Activated CD4-positive, alpha-beta T cell treated with anti-CD3 and anti-CD28 coated beads for 36 hours (primary cell): ENCODE measurements at places on chromosomes 1 and 21. TPM values are rescaled to one million over a fixed set of nuclear protein-coding genes. Genes with fewer than 3 reads are reported as not detected.

GRCh38 chr1:243763806-243764205 lies 86.2 kb downstream of the AKT3 start:
- H3K4me3 ChIP-seq, result no peak overlapping the region
- no peaks in the 10 kb centered on the region for H3K36me3 ChIP-seq
- H3K4me1 ChIP-seq, result peaks cover 27% of the 10 kb centered on the region
- no peak for DNase-seq
- no peaks in the 10 kb centered on the region for H3K27me3 ChIP-seq
- H3K27ac ChIP-seq, result no peak overlapping the region

- H3K36me3 ChIP-seq, result no peaks in the 10 kb centered on the region
- H3K27me3 ChIP-seq, result peaks cover 4% of the 10 kb centered on the region
- H3K4me1 ChIP-seq, result no peaks in the 10 kb centered on the region
- no peak overlapping the region for H3K27ac ChIP-seq
- no peak overlapping the region for H3K4me3 ChIP-seq
- DNase-seq, result no peak
Measured at GRCh38 chr21:23699402-23699801, 1907.9 kb downstream of the MRPL39 start.

- peak; percentile 11 for DNase-seq
- H3K4me3 ChIP-seq, result no peak overlapping the region
- H3K36me3 ChIP-seq, result no peaks in the 10 kb centered on the region
- peak overlapping the region; percentile 65 for H3K27ac ChIP-seq
Measured at GRCh38 chr1:234957330-234958065, 171.1 kb downstream of the TOMM20 start.

DNA sequence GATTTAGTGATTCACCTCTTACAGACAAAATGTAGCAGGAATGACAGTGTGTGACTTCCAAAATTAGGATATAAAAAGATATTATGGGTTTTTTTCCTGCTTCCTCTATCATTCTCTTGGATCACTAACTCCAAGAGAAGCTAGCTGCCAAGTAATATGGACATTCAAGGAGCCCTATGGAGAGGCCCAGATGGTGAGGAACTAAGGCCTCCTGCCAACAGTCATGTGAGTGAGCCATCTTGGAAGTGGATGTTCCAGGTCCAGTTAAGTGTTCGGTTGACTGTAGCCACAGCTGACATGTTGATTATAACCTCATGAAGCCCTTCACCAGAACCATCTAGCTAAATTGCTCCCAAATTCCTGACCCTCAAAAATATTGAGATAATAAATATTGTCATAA lies 38.8 kb downstream of the CD160 start:
- no peak overlapping the region for H3K4me3 ChIP-seq
- H3K27me3 ChIP-seq, result no peaks in the 10 kb centered on the region
- peaks cover 29% of the 10 kb centered on the region for H3K36me3 ChIP-seq
- H3K4me1 ChIP-seq, result peaks cover 2% of the 10 kb centered on the region

- H3K27me3 ChIP-seq, result peaks cover 2% of the 10 kb centered on the region
- H3K36me3 ChIP-seq, result no peaks in the 10 kb centered on the region
- H3K4me1 ChIP-seq, result no peaks in the 10 kb centered on the region
Measured at GRCh38 chr1:48916130-48917069, 139.7 kb upstream of the BEND5 start.

GRCh38 chr1:93448983-93449804 lies 1.3 kb downstream of the FNBP1L start:
- peaks cover 15% of the 10 kb centered on the region for H3K4me1 ChIP-seq
- H3K36me3 ChIP-seq, result no peaks in the 10 kb centered on the region
- DNase-seq, result peak; percentile 10
- peak overlapping the region; percentile 83 for H3K4me3 ChIP-seq

DNA sequence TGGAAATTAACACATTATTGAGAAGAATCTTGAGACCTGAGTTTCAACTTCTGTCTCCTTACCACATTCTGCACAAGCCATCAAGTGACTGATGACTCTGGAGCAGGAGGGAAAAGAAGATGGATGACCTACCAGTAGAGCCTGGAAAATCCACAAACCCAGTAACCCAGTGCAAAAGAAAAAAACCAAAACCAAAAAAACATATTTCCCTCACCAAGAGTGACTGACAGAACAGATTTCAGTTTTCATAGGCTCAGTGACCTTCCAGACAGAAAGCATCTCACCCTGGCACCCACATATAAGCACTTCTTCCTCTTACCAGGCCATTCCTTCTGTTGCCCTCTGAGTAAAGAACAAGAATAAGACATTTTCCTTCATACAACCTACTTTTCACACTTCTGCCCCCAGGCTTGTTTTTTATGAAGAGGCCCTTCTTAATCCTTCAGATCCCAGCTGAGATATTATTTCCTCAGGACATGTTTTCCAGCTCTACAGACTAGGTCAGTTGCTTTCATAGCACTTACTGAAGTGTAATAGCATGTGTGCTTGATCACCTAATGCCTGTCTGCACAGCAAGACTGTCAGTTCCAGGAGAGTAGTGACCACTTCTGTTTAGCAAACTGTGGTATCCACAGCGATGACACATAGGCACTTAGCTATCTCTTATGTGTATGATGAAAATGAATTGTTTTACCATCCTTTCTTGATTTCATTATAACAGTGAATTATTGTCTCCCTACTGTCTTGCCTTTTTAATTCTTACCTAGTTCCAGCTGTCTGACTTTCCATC lies 4.0 kb downstream of the TSACC start:
- H3K36me3 ChIP-seq, result peaks cover 2% of the 10 kb centered on the region
- H3K27me3 ChIP-seq, result peaks cover 4% of the 10 kb centered on the region
- H3K4me3 ChIP-seq, result no peak overlapping the region
- no peak for DNase-seq

GRCh38 chr1:172477216-172477615 lies 33.3 kb upstream of the PIGC start:
- peaks cover 4% of the 10 kb centered on the region for H3K27me3 ChIP-seq
- no peaks in the 10 kb centered on the region for H3K36me3 ChIP-seq
- peaks cover 2% of the 10 kb centered on the region for H3K4me1 ChIP-seq
- no peak overlapping the region for H3K4me3 ChIP-seq

DNA sequence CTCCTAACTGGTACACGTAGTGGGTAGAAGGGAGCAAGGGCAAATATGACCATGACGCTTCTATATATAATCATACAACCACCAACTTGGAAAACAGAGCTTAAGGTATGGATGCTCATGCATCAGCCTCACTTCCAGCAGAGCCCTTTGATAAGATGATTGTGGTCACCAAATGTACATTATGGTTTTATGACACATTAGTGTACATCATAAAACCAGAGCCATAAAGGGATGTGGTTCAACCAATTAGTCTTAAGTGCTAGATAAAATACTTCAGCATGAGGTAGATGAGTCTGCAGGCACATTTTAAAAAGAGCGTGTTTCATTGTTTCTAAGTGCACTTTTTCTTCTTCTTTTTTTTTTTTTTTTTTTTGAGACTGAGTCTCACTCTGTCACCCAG lies 43.7 kb downstream of the NIBAN1 start:
- H3K36me3 ChIP-seq, result no peaks in the 10 kb centered on the region
- no peak overlapping the region for H3K27ac ChIP-seq
- no peak for DNase-seq
- H3K4me1 ChIP-seq, result peaks cover 8% of the 10 kb centered on the region
- H3K4me3 ChIP-seq, result no peak overlapping the region
- H3K27me3 ChIP-seq, result no peaks in the 10 kb centered on the region

GRCh38 chr21:32167513-32167912 lies 111.3 kb downstream of the MIS18A start:
- H3K4me3 ChIP-seq, result no peak overlapping the region
- no peaks in the 10 kb centered on the region for H3K36me3 ChIP-seq
- DNase-seq, result no peak

- no peaks in the 10 kb centered on the region for H3K27me3 ChIP-seq
- H3K4me3 ChIP-seq, result no peak overlapping the region
- H3K27ac ChIP-seq, result no peak overlapping the region
- peaks cover 25% of the 10 kb centered on the region for H3K4me1 ChIP-seq
- peak; percentile 19 for DNase-seq
Measured at GRCh38 chr1:41980827-41981653, 62.3 kb upstream of the HIVEP3 start.

GRCh38 chr1:27570784-27571183 lies 33.2 kb downstream of the AHDC1 start:
- no peaks in the 10 kb centered on the region for H3K27me3 ChIP-seq
- H3K27ac ChIP-seq, result no peak overlapping the region
- H3K4me1 ChIP-seq, result peaks cover 18% of the 10 kb centered on the region
- no peak overlapping the region for H3K4me3 ChIP-seq

DNA sequence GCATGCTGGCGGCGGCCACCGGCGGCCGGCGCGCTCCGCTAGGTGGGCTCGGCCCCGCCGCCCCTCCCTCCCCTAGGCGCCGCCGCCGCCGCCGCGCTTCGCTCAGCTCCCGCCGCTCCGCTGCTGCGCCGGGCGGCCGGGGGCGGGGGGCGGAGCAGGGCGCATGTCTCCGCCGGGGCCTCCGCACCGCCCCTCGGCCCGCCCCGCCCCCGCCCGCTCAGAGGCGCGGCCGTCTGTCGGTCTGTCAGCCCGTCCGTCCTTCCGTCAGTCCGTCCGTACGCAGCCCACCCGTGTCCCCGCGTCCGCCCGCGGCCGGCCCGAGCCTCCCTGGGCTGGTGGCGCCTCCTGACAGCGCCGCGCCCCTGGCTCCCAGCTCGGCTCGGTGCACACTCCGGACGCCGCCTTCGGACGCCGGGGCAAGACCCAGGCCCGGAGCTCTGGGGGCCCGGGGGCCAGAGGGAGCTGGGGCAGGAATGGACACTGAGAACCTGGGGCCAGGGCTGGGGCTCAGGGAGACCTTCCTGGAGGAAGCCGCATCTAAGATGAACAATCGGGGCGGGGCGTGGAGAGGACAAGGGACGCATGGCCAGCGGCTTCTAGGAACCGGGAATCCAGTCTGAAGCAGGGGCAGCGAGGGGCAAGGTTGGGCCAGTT lies at the start of gene GPR153:
Gene GPR153 (minus strand): TSS at position 138 of the 654 bp plus-strand sequence. CDS start 6,193 bp downstream, outside the sequence.
- H3K27ac ChIP-seq, result no peak within 1 kb of the TSS
- H3K36me3 ChIP-seq, result peaks cover 1% of the 10 kb centered on the region
- H3K4me1 ChIP-seq, result peaks cover 3% of the 10 kb centered on the region

- no peaks in the 10 kb centered on the region for H3K27me3 ChIP-seq
- peaks cover 34% of the 10 kb centered on the region for H3K4me1 ChIP-seq
- no peak overlapping the region for H3K27ac ChIP-seq
- H3K36me3 ChIP-seq, result peaks cover 4% of the 10 kb centered on the region
- H3K4me3 ChIP-seq, result no peak overlapping the region
- DNase-seq, result no peak
Measured at GRCh38 chr1:223837206-223837605, 8.5 kb downstream of the TP53BP2 start.

AMY2A gene
- total RNA-seq, result not detected

OR6N1 gene
- not detected for total RNA-seq

KIAA1614 gene
- 0.09 TPM for total RNA-seq

PARK7 gene
- total RNA-seq, result 294 TPM

FASLG gene
- total RNA-seq, result 4.0 TPM

PODN gene
- total RNA-seq, result not detected

ZNF593OS gene
- total RNA-seq, result not detected

GPR25 gene
- total RNA-seq, result not detected

FAM177B gene
- not detected for total RNA-seq
